Fibroblast of skin of left biceps (primary cell): ENCODE measurements at places on chromosomes 6 and 20.

GRCh38 chr6:118869894-118870589 is 23.9 kb upstream of the ASF1A start:
- DNase-seq: no peak

GRCh38 chr20:11676630-11677287 is 240.9 kb upstream of the BTBD3 start:
- DNase-seq: no peak

DNA sequence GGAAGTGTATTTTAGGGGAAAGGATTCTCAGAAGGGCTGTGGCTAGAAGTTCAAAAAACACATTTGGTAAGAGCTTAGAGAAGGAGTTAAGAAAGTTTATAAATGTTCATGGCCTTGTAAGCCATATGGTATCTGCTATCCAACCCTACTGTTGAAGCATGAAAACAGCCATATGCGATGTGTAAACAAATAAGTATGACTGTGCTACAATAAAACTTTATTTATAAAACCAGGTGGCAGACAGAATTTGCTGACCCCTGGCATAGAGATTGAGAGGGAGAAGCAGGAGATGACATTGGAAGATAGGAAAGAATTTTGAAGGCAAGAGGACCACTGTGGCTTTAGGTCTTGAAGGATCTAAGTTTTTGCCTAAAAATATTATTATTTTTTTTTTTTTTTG is 583.5 kb downstream of the DOK5 start:
- DNase-seq: no peak

GRCh38 chr20:22567944-22568871 is 16.2 kb downstream of the FOXA2 start:
- DNase-seq: no peak

- no peak for DNase-seq
Measured at GRCh38 chr6:107418118-107418517, 41.2 kb downstream of the PDSS2 start.

DNA sequence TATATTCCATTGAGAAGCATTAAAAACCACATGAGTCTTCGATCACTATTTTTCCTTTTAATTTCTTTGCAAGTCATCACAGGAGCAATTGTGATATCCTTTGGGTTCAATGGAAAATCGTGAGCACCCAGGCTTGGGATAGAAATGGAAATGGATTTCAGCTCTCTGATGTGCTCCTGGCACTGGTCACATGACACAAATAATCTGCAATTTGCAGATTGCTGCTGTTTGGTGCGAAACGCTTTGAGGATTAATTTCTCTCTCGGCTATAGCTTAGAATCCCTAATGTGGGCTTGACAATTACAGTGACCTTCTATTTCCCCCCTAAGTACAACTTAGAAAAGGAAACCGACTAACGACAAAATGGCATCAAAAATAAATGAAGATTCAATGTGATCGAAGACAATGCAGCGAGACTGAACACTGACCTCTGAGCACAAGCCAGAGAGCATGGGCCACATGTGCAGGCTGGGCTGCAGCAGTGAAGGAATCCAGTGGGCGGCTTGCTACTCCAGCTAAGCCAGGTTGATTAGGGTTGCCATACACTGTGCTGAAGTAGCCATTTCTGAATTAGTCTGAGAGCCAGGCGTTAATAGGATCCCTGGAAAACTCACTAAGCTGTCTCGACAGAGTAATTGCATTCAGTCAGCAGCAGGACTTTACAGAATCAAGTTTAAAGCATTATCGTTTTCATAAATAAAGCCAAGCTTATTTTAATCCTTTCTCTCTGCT is 301.8 kb upstream of the AGPAT4 start:
- DNase-seq: no peak

DNA sequence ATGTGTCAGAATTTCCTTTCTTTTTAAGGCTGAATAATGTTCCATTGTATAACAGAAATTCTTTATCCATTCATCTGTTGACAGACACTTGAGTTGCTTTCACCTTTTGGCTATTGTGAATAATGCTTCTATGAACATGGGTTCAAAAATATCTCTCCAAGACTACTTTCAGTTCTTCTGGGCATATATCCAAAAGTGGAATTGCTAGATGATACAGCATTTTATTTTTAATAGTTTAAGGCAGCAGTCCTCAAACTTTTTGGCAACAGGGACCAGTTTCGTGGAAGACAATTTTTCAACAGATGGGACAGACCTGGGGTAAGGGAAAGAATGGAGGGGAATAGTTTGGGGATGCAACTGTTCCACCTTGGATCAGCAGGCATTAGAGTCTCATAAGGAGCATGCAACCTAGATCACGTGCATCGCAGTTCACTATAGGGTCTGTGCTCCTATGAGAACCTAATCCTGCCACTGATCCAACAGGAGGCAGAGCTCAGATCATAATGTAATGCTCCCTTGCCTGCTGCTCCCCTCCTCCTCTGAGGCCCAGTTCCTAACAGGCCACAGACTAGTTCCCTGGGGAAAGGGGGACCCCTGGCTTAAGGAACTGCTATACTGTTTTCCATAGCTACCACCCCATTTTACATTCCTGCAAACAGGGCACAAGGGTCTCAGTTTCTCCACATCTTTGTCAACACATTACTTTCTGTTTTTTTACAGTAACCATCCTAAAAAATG is 239.9 kb upstream of the RNF217 start:
- DNase-seq: no peak

DNA sequence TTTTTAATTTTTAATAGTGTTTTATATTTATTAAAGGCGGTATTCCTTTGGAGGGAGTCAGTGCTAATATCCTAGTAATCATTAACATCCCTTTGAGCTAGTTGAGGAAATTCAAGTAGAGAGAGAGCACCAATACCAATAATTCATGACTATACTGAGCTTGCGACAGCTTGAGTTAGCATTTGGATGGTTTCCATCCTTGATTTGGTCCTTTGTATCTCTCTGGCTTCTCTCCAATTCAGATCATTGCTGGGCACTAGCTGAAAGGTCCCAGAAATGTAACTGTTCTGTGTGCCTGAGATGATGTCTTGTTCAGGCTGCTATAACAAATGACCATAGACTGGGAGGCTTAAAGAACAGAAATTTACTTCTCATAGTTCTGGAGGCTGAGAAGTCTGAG is 77.0 kb downstream of the RNF144B start:
- DNase-seq: no peak

GRCh38 chr6:46002264-46002663 is 13.4 kb downstream of the CLIC5 start:
- no peak for DNase-seq

DNA sequence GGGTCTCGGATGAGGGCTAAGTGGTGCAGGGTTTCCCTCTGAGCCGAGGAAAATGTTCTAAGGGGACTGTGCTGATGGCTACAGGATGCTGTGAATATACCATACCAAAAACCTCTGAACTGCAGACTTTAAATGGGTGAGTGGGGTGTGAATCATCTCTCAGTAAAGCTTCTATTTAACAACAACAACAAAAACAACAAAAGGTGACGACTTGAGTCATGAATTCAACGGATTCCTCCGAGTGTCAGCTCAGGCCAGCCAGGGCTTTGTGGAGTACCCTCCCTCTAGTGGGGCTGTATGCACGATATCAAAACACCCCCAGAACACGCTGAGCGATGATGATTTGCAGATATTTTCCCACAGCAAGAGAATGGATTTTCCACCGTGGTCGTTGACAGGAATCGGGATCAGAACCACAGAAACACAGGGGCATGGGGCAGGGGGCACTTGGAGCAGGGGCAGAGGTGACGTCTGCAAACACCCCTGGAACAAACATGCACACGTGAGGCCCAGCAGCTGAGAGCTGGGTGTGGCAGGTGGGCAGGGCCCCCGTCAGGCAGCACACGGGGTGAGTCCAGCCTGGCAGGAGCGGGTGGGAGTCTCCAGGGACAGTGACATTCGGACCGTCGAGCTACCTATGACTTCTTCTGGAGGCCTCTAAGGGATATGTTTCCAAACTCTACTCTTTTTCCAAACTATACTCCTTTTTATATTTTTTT is 38.6 kb downstream of the SLC2A4RG start:
- DNase-seq: no peak

DNA sequence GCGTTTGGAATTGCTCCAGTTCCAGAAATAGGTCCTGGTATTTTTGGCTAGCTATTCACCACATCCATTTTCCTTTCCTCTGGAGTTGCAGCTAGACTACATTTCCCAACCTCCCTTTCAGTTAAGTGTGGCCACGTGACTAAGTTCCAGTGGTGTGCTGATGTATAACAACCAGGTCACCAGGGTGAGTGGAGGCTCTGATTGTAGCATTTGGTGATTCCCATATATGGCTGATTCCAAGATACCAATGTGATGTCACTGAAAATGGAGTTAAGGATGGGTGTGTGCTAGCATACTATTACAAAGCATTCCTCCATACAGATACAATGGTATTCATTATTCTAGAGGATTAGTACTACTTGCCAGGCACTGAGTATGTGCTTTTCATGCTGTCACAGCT is 49.7 kb upstream of the STK35 start:
- no peak for DNase-seq
